ENCODE measurements at places on chromosomes 7 and 10. TPM values are rescaled to one million over a fixed set of nuclear protein-coding genes. Genes with fewer than 3 reads are reported as not detected.

CYP2C9 gene
- 3.0 TPM for polyA plus RNA-seq

SLC13A1 gene
- 15.3 TPM for polyA plus RNA-seq

DNA sequence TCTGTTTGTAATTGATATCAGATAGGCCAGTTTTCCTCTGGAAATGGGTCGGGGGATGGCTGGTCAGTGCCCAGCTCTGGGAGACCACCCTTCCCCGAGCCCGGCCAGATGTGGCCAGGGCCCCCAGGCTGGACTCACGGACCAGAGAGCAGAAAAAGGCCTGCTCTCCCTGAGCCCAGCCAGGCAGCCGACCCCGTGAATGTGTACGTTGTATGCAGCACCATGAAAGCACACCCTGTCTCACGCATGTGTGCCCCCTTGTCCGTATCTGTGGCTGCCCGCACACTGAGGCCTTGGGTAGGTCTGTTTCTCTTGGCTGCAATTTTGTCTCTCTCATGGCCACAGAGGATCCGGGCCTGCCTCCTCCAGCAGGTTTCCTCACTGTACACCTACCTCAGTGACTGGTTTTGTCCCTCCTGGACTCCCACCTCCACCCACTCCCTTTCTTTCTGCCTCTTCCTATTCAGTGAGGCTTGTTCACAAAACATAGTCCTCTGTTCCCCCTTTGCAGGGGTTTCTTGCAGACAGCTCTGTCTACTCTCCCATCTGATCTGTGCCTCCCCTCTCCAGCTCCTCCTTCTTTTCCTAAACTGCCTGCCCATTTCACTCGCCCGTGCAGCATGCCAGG, 23.6 kb upstream of the ANKRD2 start:
- no peak for DNase-seq

- no peak for DNase-seq
Observed at GRCh38 chr7:103690242-103690974, 244.4 kb upstream of the SLC26A5 start.

DNA sequence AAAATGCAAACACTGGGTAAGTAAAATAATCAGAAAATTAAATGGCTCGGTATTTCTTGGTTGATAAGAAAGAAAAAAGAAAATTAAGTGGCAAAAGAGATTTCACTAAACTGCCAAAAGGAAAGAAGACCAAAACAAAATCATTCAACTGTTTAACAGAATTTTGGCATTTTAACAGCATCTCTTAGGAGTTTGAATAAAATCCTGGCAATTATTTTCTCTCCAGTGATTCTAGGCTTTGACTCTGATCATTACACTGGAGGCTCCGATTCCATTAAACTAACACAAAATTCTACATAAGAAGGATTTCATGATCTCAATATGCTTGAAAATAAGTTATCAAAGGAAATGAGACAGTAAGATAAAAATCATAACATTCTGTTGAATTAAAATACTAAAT, 62.3 kb downstream of the ARHGAP21 start:
- no peak for DNase-seq

DNA sequence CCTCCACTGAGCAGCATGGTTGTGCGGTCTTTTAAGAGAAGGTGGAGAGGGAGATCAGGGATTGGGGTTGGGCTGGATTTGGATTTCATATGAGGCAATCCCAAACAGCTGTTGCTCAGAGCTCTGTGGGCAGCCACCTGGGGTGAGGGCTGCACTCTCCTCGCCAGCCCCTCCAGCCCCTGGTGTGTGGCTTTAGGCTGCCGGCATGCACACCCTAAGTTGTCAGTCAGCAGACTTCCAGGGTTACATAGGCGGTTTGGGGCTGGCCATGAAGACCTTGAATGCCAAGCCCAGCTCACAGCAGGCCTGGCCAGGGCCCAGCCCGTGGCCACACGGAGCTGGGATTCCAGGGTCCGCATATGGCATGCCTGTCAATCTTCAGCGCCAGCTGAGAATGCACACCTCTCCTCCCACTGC, 54.8 kb downstream of the ZMIZ1 start:
- DNase-seq = no peak
